ENCODE measurements at places on chromosomes 5 and 9. TPM values are rescaled to one million over a fixed set of nuclear protein-coding genes. Genes with fewer than 3 reads are reported as not detected.

DNA sequence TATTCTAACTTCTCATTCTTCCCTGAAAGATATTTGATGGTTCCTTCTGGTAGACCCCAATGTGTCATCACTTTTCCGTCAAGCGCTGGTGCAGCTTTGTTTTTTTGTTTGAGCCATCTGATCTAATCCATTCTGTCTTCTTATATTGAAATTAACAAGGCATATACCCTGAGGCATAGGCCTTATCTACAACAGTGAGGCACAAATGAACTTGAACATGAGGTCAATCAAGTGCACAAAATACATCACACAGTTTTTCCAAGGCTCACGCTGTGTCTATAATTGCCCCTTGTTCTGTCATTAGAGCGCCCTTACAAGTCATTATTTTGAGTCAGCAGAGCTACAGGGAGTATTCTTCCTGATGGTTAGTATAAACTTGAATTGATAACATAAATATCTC lies 406.6 kb downstream of the MAT2B start:
- no peak for DNase-seq

The FCN2 gene
- total RNA-seq = not detected

The PCDHB9 gene
- 2.4 TPM for total RNA-seq

The ABO gene
- total RNA-seq = 1.4 TPM

DNA sequence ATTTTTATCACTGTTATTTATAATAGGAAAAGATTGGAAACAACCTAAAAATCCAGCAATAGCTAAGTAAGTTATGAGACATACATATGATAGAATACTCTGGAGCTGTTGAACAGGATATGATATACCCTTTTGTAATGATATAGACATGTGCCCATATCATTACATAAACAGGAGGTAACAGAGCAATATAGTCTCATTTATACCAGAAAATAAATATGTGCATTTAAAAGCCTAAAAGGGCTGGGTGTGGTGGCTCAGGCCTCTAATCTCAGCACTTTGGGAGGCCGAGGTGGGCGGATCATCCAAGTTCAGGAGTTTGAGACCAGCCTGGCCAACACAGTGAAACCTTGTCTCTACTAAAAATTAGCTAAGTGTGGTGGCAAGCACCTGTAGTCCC lies 2.3 kb upstream of the FABP6 start:
- DNase-seq = no peak

- no peak for DNase-seq
Observed at GRCh38 chr9:121830441-121831140, 179.2 kb downstream of the DAB2IP start.

GRCh38 chr5:170885809-170886208 lies 24.0 kb downstream of the RANBP17 start:
- no peak for DNase-seq

The RUSC2 gene
- 17.2 TPM for total RNA-seq

The TUBB4B gene
- 57.9 TPM for total RNA-seq

GRCh38 chr5:112480501-112480900 lies 61.4 kb upstream of the EPB41L4A start:
- no peak for DNase-seq

The PCDHGA4 gene
- 5.8 TPM for total RNA-seq

DNA sequence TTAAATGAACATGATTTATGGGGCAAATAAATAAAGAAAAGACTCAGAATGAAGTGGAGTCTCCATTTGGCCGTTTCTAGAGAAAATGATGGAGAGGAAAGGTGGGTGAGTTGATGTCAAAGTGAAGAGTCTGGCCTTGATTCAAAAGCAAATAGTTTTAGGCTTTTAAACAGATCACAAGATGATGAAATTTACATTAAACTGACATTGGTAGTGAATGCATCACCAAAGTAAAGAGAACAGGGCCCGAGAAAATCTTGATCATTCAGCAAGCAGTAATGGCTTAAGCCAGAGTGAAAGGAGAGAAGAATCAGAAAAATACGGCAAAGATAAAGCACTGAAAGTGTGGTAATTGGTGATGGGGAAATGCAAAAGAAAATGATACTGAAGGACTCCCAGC lies 460.0 kb upstream of the SGCD start:
- DNase-seq = no peak

DNA sequence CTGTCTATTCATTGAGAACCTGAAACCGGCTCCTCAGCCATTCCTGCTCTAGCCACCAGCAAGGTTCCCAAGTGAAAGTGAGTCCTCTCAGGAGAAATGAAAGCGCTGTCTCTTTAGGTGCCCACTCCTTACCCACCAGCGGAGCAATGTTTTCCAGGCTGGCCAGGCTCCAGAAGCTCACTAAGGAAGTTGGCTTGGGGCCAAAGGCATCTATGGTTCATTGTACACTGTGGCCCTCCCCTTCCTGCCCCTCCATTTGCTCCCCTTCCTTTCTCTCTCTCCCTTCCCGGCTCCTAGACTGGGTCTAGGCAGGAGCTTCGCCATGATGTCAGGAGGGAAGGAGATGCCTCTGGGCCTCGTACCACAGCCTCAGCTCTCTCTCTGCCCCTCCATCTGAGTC lies 1.1 kb upstream of the GABRP start:
- DNase-seq = peak; percentile 23
